ENCODE measurements at places on chromosomes 6 and 20.

DNA sequence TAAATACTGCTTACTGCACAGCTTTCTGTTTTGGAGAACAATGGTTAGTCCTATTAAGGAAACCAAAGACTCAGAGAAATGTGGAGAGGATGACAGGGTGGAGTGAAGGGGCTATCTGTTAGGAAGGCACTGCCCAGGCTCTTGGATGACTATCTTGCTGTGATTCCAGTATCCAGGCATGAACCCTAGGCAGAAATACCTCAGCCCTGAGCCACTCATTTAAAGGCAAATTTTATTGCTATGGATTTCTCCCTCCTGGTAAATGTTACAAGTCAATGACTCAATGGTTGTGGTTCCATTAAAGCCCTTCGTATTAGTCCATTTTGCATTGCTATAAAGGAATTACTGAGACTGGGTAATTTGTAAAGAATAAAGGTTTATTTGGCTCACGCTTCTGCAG, 25.9 kb downstream of the ADGRF4 start:
- DNase-seq = no peak

- DNase-seq = no peak
Observed at GRCh38 chr6:132063738-132064137, 112.6 kb upstream of the CCN2 start.

- DNase-seq = no peak
Observed at GRCh38 chr6:149032599-149033405, 284.7 kb upstream of the TAB2 start.

- DNase-seq = no peak
Observed at GRCh38 chr20:35093267-35093884, 769 bp upstream of the TRPC4AP start.

GRCh38 chr6:43021270-43022047, at the start of gene RRP36:
TSS of gene RRP36 (plus strand) at chr6:43021623. CDS start at chr6:43021655, 32 bp downstream.
- DNase-seq = peak; percentile 81

DNA sequence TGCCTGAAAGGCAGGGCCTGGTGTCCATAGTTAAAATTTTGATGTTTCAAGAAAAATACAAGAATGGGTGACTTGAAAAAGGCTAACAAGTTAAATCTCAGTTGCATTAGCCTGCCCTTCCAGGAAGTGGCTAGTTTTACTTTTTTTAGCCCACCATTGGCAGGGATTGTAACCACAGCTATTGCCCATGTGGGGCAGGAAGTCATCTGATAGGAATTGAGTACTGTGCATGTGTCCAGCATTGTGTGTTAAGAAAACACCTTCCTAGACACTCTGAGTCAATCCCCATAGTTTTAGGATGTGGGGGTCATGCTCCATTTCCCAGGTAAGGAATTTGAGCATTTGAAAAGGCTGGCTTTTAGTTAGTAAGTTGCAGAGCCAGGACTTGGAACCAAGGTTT, 26.9 kb downstream of the LYRM2 start:
- DNase-seq = no peak

DNA sequence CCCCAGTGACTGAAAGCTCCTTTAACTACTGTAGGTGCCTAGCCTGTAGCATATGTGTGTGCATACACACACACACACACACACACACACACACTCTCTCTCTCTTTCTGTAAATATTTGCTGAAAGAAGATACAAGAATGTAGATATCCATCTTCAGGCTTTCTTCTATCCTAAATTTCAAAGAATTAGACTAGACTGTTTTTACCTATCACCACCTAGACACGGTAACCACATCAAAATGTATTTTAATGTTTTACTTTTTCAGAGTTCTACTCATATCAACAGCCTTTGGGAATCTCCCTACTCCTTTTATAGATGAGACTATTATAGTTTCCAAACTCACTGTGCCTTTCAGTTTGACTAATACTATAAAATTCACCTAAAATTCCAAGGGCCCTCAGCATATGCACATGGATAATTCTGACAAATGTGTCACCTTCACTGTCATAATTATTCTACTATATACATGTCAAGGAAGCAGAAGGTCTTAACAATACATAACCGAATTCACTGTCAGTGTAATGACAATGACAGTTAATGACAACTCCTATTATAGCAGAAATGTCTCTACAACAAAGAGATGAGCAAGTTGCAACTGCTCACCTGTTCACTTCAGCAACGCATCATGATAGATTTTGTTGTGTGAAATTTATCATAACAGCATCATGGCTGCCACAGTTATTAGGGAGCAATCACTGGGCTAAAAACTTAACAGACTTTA, 236.5 kb downstream of the GMPR start:
- DNase-seq = no peak

DNA sequence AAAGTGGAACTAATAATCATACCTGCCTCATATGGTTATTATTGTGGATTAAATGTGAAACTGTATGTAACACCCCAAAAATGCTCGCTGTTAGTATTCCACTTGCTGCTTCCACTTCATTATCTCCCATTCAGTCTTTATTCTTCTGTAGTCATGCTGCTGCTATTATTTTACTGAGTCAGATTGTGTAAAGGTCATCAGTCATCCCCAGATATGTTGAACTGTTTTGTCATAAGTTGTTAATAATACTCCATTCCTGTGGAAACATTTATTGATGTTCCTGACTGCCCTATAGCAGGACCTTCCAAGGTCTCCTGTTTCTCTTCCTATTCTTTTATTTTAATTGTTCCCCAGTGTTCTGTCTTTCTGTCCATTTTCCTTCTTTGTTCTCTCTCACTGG, 1148.3 kb downstream of the EPHA7 start:
- DNase-seq = no peak

GRCh38 chr6:158661156-158661685, 11.4 kb downstream of the SYTL3 start:
- DNase-seq = no peak
